HepG2 (cell line): ENCODE measurements at places on chromosomes 1 and 21. TPM values are rescaled to one million over a fixed set of nuclear protein-coding genes. Genes with fewer than 3 reads are reported as not detected.

The B3GALT2 gene
- total RNA-seq: not detected in 2 replicates

The CR1 gene
- not detected in 2 replicates for total RNA-seq

The IRF2BP2 gene
- 127 and 147 TPM in 2 replicates for total RNA-seq

The SPOCD1 gene
- total RNA-seq: 0.08 and 0.24 TPM in 2 replicates

The DPYD gene
- 3.4 and 3.8 TPM in 2 replicates for total RNA-seq

The MR1 gene
- total RNA-seq: 6.6 and 10.4 TPM in 2 replicates

The DISC1 gene
- total RNA-seq: 3.1 and 4.2 TPM in 2 replicates

The LDLRAP1 gene
- total RNA-seq: 6.3 and 7.2 TPM in 2 replicates

The OLFML3 gene
- total RNA-seq: 2.1 and 5.1 TPM in 2 replicates

The CDKN2C gene
- 13.7 and 14.0 TPM in 2 replicates for total RNA-seq

The TRIM17 gene
- 0.64 TPM in 1 of 2 replicates, not detected in the other for total RNA-seq

The RIIAD1 gene
- total RNA-seq: not detected in 2 replicates

The FCRL4 gene
- not detected in 2 replicates for total RNA-seq

The BPNT1 gene
- total RNA-seq: 43.9 and 68.2 TPM in 2 replicates

The HES3 gene
- not detected in 2 replicates for total RNA-seq

The SEMA6C gene
- 0.80 and 1.4 TPM in 2 replicates for total RNA-seq

The PDZK1IP1 gene
- 0.24 TPM in 1 of 2 replicates, not detected in the other for total RNA-seq

The NFIA gene
- 14.8 and 28.5 TPM in 2 replicates for total RNA-seq

The STMN1 gene
- total RNA-seq: 409 and 618 TPM in 2 replicates

The TRIM46 gene
- 0.04 and 0.08 TPM in 2 replicates for total RNA-seq

The PCP4L1 gene
- not detected in 2 replicates for total RNA-seq

The CHRNB2 gene
- total RNA-seq: 0.07 TPM in 1 of 2 replicates, not detected in the other

The PTPN22 gene
- not detected in 2 replicates for total RNA-seq

The FMO5 gene
- 48.2 and 59.5 TPM in 2 replicates for total RNA-seq

The OLFML2B gene
- not detected in 2 replicates for total RNA-seq

The XCL2 gene
- not detected in 2 replicates for total RNA-seq

The GLMN gene
- total RNA-seq: 18.4 and 27.8 TPM in 2 replicates

The ADGRL2 gene
- total RNA-seq: 14.5 and 15.3 TPM in 2 replicates
